ENCODE measurements at places on chromosomes 7 and 10. TPM values are rescaled to one million over a fixed set of nuclear protein-coding genes. Genes with fewer than 3 reads are reported as not detected.

DNA sequence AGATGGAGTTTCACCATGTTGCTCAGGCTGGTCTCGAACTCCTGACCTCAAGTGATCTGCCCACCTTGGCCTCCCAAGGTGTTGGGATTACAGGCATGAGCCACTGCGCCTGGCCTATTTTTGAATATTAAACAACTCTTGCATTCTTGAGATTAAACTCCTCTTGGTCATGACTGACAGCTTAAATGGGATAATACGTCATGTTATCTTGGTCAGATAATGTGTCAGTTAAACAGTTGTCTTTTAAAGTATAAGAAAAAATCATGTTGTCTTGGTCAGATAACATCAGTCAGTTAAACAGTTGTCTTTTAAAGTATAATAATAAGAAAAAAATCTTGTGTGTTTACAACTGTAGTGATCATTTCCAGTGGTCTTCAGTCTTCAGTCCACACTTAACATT is 73.6 kb upstream of the SYPL1 start:
- no peak for DNase-seq

GRCh38 chr10:18759575-18759974 is 100.3 kb downstream of the ARL5B start:
- no peak for DNase-seq

GRCh38 chr10:50574305-50574704 is 49.5 kb downstream of the SGMS1 start:
- no peak for DNase-seq

GRCh38 chr7:27438881-27439589 is 196.4 kb downstream of the EVX1 start:
- no peak for DNase-seq

- no peak for DNase-seq
These were observed 73.4 kb downstream of the VIPR2 start for GRCh38 chr7:159071260-159071659.

DNA sequence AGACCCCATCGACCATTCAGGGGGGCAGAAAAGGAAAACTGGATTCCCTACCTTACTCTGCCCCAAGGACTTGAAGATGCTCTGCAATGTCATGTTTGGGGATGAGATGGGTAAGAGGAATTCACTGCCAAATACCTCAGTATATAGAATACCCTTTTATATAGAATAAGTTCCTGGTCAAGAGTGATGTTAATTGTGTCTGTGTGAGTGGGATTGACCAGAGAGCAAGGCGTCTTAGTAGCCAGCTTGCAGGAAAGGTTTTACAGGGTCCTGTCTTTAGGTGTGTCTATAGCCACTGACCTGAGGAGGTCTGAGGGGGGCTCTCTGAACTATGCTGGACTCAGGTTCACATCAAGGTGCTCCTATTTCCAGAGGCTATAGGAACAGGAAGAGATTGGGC is 1.4 kb downstream of the IFIT3 start:
- no peak for DNase-seq

- DNase-seq = no peak
These were observed 288.6 kb upstream of the PHF14 start for GRCh38 chr7:10685040-10685439.

DNA sequence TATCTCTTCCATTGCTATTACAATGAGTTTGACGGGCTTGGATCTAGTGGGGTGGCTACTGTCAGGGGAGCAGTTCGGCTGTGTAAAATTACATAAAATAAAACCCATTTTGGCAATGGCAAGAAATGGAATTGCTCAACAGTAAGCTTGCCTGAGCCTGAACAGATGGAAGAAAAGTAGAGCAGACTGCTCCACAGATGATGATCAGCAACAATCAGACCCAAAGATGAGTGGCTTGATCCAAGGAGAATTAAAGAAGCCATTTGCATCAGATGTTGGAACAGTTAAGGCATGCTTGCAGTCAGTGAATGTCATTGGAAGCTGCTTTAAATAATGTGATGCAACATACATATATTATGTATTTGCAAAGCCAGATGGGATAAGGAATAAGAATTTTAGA is 256.6 kb upstream of the SMIM30 start:
- no peak for DNase-seq

GRCh38 chr10:30992681-30993080 is 39.0 kb downstream of the ZNF438 start:
- no peak for DNase-seq

DNA sequence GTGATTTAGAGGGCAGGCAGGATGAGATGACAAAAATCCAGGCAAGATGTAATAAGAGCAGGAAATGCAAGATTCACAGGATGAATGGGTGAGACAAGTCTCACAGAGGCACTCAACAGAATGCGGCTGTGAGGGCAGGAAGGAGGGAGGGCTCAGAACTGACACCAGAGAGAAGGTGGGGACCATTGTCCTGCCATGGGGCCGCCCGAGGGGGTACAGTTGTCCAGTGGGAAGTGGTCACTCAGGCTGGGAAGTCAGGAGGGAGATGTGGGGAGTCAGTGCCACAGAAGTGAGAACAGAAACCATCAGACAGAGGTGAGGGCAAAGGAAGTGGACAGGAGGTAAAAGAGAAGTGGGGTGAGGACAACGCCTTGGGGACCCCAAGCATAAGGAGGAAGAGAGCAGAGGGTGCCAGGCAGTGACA is 8.9 kb downstream of the HIP1 start:
- no peak for DNase-seq

DNA sequence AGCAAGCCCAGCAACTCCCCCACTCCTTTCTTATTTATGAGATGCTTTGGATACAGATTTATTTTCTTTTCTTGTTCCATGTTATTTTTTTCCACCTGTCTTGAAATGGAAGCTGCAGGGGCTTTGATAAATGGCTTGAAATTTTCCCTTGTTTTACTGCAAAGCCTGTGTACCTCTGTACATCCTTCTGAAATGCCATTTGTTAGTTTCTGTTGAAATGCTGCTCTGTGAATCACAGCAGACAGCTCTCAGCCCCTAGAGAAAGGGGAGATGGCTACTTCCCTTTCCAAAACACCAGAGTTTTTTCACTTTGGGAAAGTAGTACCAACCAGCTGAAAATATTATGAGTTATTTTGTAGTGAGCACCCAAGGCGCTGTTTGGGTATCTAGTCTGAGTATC is 304.2 kb downstream of the ELMO1 start:
- DNase-seq = no peak

DNA sequence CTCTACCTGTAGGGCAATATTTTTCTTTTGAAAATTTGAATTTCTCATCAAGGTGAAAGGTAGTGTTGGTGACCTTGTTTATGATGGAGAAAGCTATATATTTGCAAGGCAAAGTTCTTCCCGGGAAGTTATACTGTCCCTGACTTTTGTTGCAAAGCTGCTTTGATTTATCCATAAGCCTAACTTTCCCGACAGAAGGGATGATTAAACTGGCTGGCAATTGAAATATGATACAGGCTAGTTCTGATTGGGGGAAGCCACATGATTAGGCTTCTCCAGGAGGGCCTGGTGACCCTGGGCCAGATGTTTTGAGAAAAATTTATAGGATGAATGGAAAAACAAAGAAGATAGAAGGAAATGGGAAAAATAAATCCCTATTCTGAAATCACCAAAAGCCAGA is 215.5 kb downstream of the ACTR3B start:
- DNase-seq = no peak

The STRIP2 gene
- 7.5 TPM for total RNA-seq

The RPP30 gene
- 79.0 TPM for total RNA-seq

The OPALIN gene
- total RNA-seq = not detected

The CPVL gene
- 2.7 TPM for total RNA-seq

The ZKSCAN5 gene
- total RNA-seq = 10.2 TPM

The TMEM130 gene
- total RNA-seq = 1.1 TPM

The MRPL43 gene
- 69.4 TPM for total RNA-seq

The METTL27 gene
- 0.91 TPM for total RNA-seq

The SMURF1 gene
- 20.3 TPM for total RNA-seq

The ASZ1 gene
- total RNA-seq = not detected
